Adipose tissue (tissue), 3 donors: ENCODE measurements at places on chromosomes 3 and 15. TPM values are rescaled to one million over a fixed set of nuclear protein-coding genes. Genes with fewer than 3 reads are reported as not detected.

The POTEB2 gene
- not detected for polyA plus RNA-seq

The TGM5 gene
- polyA plus RNA-seq = 0.06 TPM

The GALNT15 gene
- 9.6 TPM for polyA plus RNA-seq

The IQCF6 gene
- polyA plus RNA-seq = not detected

The GOLGA6A gene
- not detected for polyA plus RNA-seq

The MESP2 gene
- 0.39 TPM for polyA plus RNA-seq

The GABPB1 gene
- 15.4 TPM for polyA plus RNA-seq

The LIPH gene
- 1.6 TPM for polyA plus RNA-seq

The IDH2 gene
- polyA plus RNA-seq = 144 TPM

The TTC21A gene
- 5.4 TPM for polyA plus RNA-seq

The PLA2G4D gene
- not detected for polyA plus RNA-seq

The CNTN4 gene
- 5.2 TPM for polyA plus RNA-seq

The GOLGA8N gene
- polyA plus RNA-seq = 57.7 TPM

The IGSF11 gene
- polyA plus RNA-seq = 0.06 TPM

The CCDC50 gene
- 67.6 TPM for polyA plus RNA-seq

The BOC gene
- polyA plus RNA-seq = 8.9 TPM

The ILDR1 gene
- not detected for polyA plus RNA-seq

The INSYN1 gene
- polyA plus RNA-seq = 2.0 TPM

The HDGFL3 gene
- 12.2 TPM for polyA plus RNA-seq

The CD276 gene
- polyA plus RNA-seq = 36.5 TPM
